ENCODE measurements at places on chromosomes 4 and X.

DNA sequence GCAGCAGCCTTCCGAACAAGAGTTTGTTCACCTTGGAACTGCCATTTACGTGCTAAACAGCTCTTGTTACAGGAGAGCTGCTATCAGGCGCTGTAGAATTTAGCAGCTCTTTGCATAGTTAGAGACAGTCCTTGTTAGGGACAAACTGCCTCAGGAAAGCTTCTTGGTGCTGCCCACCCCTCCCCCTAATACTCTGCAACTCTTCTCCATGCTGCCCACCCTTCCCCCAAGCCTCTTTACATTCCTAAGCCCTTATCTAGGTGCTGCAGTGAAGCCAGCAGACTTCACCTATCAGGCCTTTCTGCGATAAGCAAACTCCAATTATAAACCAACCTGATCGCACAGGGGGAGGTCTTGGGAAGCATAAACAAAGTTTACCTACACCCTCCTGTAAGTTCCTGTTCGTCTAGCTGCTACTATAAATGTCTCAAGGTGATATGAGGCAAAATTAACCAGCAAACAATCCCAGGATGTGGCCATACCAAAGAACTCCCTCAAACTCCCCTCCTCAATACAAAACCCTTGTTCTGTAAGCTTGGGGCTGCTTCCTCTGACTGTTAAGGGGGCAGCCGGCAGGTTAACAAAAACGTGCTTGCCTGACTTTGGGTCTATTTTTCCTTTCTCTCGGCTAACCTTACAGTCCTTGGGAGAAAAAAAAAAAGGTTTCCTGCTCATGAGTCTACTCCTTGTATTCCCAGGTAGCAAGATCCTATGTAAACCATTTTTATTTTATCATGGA, 74.0 kb upstream of the GC start:
- no peak for DNase-seq

GRCh38 chr4:20684852-20685763, 15.2 kb upstream of the PACRGL start:
- DNase-seq, result no peak

DNA sequence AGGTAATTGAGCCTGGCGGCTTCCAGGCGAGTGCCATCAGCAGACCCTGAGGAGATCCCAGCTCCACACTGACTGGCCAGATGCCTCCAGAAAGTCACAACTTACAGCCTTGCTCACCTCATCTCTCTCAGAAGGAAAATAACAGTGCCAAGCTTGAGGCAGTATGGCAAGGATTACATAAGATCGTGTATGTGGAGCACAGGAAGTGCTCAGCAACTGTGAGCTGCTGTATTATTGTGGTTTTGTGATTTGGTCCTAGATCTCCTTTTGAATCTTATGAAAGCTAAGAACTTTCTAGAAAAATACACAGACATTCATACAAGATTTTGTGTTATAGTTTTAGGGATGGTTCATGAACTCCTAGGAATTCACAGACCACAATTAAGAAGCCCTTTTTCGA, 14.0 kb downstream of the RASL11B start:
- no peak for DNase-seq

GRCh38 chr4:2261853-2262144, at the start of gene MXD4:
Gene MXD4, minus strand, starts transcription at chr4:2262109. Its CDS starts 129 bp downstream, at chr4:2261980.
- DNase-seq, result no peak

- no peak for DNase-seq
Measured at GRCh38 chr4:32112891-32113290, 1392.7 kb downstream of the PCDH7 start.

DNA sequence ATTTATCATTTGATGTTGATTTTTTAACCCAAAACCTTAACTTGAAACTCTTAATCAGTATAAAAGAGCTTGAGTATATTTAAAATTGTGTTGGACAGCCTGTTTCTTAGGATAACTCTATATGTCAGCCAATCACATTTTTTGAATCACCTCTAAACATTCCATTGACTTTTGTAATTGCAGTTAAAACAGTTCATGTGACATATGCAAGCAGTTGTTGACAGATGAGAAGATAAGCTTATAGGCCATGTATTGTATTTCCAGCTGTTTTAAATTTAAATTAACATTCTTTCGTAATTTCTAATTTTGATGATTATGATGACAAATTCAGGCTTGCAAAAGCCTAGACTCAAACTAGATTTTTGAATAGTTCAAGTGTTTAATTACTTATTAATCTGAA, 17.4 kb downstream of the VEGFC start:
- DNase-seq, result no peak

DNA sequence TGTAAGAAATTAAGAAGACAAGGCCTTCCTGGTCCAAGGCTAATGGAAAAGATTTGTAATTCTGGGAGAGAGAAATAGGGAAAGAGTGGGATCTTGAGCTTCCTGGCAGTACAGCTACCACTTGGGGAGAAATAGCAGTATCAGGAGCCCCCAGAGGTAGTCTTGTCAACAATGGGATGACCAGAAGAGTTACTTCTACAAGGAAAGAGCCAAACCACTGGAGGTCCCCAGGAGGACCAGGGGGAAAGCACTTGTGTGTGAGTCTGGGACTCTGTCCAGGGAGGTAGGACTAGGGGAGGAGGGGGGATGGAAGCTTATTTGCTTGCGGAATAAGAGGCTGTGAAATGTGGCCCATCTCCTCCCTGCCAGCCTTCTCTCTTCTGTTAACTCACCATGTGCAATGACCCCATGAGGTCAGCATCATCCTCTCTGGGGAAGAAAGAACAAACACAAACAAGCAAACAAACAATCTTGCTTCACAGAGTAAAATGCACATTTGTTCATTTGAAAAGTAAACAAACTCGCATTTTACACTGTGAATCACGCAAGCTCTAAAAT, 160.1 kb downstream of the STK32B start:
- DNase-seq, result no peak

- DNase-seq, result peak; percentile 7
Measured at GRCh38 chr4:80471756-80472155, 136.2 kb downstream of the CFAP299 start.

GRCh38 chrX:103293118-103293517, 16.6 kb upstream of the TCEAL5 start:
- DNase-seq, result no peak

GRCh38 chrX:39601231-39602177, 496.3 kb downstream of the BCOR start:
- no peak for DNase-seq

DNA sequence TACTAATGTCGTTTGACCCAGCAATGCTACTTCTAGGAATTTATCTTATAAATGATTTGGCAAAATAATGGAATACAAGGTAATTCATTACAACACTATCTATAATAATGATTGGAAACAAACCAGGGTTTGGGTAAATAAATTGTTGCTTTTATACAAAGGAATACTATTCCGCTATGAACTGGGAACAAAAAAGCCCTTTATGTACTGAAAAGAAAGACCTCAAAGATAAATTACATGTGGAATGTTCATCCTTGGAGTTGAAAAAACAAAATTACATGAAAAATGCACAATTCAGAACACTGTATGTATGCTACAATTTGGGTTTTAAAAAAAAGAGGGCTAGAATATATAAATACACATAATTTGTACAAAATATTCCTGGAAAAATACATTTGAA, 5.2 kb upstream of the NUP54 start:
- DNase-seq, result no peak

GRCh38 chrX:22043872-22044271, 11.7 kb downstream of the PHEX start:
- no peak for DNase-seq

- no peak for DNase-seq
Measured at GRCh38 chrX:110402091-110402849, 43.6 kb downstream of the RTL9 start.

DNA sequence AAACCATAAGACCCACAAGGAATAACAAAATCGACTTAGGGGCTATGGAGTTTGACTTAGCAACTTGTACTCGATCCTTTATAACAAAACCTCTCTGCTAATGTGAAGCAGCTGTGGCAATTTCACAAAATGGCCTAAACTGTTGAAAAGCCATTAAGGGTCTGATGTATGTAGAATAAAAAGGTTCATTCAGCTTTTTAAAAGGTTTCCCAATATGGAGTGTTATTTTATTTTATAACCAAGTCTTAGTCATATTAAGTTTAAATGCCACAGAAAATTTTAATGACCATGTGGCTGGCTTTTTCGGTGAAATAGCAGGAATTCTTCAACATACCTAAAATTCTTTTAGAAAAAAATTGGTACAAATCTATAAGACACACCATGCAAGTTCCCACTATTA, 291.8 kb upstream of the HAND2 start:
- no peak for DNase-seq

- no peak for DNase-seq
Measured at GRCh38 chr4:183527326-183527725, 22.5 kb downstream of the ING2 start.

DNA sequence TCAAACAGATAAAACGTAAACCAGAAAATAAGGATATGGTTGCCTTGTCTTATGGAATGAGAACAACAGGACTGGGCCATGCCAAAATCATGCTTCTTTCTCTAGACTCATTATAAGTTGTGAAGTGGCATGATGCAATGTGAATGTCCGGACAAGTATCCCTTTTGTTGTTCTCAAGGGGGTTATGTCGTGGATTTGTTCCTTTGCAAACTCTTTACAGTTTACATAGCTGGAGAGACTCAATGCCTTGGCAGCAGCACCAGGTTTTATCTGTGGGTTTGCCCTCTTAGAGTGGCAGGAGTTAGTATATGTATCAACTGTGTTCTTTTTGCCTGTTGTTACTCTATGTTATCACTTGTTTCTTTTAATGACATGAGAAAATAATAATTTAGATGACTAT, 41.4 kb downstream of the SPRY1 start:
- DNase-seq, result no peak

DNA sequence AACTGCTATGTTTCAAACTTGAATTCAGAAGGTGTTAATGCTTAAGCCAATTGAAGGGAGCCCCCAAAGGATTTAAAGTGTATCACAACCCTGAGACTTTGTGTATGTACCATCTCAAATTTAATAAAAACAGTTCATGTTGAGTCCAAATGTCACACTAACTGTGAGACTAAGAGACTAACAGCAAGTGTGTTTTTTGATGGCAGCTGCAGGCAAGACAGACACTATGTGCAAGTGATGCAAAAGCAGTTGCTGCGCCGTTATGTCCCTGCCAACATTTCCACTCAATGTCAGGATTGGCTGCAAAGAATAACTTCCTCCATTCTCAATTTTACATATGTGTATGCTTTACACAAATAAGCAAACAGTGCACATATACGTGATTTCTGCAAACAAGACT, 594.6 kb downstream of the IL15 start:
- DNase-seq, result no peak

DNA sequence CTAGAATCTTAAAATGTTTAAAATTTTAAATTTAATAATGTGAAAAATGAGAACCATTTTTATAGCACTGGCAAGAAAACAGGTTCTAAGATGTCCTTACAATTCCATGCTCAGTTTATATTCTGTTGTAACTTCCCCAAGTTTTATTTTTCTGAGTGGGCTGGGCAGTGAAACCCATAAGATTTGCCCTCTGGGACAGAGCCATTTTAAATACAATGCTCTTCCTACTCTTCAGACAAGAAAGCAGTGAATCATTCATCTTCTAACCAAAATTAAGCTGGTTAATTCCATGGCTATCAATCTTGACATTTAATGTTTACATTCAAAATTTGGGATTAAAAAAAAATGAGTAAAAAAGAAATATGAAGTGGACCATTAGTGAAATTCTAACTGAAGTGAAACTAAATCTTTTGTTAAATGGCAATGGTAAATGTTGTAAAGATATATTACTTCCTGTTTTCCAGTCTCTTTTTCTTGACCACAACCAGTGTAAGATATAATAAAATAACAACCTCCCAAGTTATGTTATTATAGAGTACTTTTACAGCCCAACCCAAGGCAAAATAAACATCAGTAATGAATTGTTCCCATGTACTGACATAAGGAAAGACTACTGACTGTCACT, 37.2 kb upstream of the PTPN13 start:
- DNase-seq, result peak; percentile 24

DNA sequence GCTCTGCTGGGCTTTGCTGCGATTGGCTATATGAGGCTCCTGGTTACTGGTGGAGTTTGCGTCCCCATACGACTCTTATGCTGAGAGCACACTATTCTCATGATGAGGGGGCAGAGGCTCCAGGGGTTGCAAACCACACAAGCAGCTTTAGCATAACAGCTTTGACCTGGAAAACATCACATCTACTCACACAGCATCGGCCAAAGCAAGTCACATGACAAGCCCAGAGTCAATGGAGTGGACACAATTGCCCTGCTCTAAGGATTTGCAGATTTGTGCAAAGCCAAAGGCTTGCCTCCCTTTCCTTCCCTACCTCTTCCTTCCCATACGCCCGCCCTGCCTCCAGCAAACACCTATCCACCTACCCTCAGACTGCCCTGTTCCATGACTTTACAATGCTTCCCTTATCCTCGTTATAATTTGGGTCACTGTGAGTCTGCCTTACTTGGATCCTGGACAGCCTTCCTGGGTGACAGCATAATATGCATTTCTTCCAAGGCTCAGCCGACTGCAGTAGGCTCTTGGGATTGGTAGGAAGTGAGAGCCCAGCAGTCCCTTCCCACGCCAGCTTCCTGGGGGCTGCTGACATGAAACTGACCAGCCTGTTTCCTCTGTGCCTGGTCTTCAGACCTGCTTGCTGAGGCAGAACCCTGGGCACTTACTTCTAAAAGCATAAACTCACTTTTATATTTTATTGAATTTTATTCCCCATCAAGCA, 208.2 kb upstream of the PSAPL1 start:
- DNase-seq, result no peak

DNA sequence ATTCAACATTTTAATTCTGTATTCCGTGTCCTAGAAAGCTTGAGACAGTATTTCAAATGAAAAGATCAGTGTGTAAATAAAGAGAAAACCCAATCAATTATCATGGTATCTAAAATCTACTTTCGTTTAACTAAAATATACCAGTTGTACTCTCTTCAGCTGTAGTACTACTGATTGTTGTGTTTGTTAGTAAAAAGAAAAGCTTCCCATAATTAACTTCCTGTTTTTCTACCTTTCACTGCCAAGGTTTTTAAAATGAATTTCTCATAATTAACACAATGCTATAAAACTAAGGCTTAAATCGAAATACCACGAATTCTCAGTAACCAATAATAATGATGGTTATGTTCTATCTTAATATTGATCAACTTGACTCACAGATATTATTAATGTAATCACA, 37.4 kb downstream of the PPP3CA start:
- DNase-seq, result no peak

- DNase-seq, result no peak
Measured at GRCh38 chr4:125112536-125112935, 202.2 kb upstream of the FAT4 start.

DNA sequence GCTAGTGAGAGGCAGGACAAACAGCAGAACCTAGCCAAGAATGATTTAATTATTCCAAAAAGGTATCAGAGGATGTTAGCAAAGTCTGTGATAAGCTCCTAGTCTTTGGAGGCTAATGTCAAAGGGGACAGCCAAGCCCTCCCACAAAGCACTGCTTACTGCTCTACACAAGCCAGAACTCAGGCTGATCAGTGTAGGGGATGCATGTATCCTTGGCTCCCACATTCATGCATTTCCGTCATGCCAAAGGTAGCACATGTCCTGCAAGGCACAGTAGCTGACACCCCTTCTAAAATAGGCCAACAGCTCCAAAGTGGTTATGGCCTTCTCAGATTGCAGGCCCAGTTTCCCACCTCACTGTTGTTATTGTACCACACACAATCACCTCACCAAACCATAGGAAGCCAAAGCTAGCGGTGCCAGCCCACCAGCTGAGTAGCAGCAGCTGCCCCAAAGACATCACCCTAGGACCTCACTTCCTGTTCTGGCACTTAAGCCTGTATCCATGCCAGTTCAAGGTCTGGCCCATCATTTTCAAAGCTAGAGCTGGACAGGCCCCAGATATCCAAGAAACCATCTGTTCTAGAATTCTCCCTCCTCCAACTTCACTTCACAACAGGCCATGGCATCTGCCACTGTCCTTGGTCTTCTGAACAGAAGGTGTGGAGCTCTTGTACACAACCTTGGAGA, 40.9 kb downstream of the TSPAN5 start:
- no peak for DNase-seq

All from smooth muscle cell of the brain vasculature (primary cell).